CD4-positive, alpha-beta memory T cell (primary cell): ENCODE measurements at places on chromosomes 3 and 15.

DNA sequence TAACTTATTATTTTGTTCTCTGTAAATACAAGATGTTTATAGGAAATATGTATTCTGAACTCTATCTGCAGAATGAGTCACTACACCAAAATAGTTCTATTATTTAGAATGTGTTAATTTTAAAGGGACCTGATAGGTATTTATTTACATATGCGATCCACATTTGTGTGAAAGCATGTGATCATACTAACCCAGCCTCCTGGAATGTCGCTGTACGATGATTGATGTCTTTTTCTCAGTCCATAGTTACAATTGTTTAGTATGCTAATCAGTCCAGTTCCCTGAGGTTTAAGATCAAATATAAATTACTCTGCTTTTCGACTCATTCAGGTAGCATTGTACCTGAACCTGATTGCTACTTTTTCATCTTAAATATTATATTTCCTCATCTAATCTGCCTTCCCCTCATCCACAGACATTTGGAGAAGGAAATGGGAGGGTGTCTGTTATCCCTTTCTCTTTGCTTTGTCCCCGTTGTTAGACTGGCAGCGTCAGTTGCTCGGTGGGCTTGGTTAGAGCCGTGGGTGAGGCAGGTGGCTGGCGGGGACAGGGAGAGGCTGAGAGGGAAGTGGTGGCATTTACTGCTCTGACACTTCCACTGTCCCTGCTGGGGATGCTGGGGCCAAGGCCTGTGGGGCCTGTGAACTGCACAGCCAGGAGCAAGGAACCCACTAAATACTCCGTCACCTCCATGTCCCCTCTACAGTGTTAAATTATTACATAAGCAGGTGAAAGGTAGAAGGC, 27.8 kb upstream of the NR2E3 start:
- H3K4me1 ChIP-seq: no peaks in the 10 kb centered on the region
- no peaks in the 10 kb centered on the region for H3K27me3 ChIP-seq
- no peaks in the 10 kb centered on the region for H3K36me3 ChIP-seq
- no peak overlapping the region for H3K27ac ChIP-seq
- DNase-seq: no peak

DNA sequence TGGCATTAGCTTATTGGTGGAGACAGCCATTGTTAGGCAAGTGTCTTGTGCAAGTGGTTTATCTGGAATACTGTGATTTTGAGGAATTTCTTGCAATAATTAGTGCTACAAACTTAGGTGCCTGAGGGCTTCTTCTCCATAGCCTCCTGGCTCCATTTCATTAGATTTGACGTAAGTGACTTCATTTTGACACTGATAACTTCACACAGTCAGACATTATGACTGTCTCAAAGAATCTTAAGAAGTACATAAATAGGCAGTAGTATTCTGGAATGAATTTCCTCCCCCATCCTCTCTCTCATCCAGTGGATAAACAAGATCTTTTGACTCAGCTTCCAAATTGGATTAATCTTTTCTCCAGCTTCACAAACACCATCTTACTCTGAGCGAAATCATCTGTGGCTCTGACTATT, 19.0 kb downstream of the ARL14 start:
- DNase-seq: no peak
- H3K27ac ChIP-seq: no peak overlapping the region
- no peaks in the 10 kb centered on the region for H3K4me1 ChIP-seq
- no peaks in the 10 kb centered on the region for H3K36me3 ChIP-seq
- no peak overlapping the region for H3K4me3 ChIP-seq

GRCh38 chr15:90620379-90621067, 90.8 kb downstream of the CRTC3 start:
- no peaks in the 10 kb centered on the region for H3K27me3 ChIP-seq
- no peak overlapping the region for H3K27ac ChIP-seq
- H3K4me1 ChIP-seq: peaks cover 19% of the 10 kb centered on the region
- no peak overlapping the region for H3K4me3 ChIP-seq

DNA sequence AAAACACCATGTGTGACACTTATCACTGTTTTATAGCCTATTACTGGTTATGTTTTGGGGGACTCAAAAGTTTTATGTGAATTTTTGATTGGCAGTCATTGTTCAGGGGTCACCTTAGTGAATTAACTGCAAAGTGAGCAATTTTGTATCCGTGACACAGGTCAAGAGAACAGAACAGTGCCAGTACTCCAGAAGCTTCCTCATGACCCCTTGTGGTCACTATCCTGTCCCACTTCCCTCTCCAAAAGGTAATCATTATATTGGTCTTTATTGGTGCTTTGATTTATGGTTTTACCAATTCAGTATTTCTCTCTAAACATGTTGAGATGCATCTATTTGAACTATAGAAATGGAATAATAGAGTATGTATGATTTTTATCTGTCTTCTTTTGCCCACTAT, 107.1 kb downstream of the STT3B start:
- H3K27me3 ChIP-seq: no peaks in the 10 kb centered on the region
- DNase-seq: no peak
- H3K4me3 ChIP-seq: no peak overlapping the region

GRCh38 chr15:37053166-37053565, 47.2 kb downstream of the MEIS2 start:
- no peaks in the 10 kb centered on the region for H3K27me3 ChIP-seq
- no peaks in the 10 kb centered on the region for H3K36me3 ChIP-seq
- no peaks in the 10 kb centered on the region for H3K4me1 ChIP-seq

GRCh38 chr3:14716591-14716990, 41.6 kb downstream of the C3orf20 start:
- no peaks in the 10 kb centered on the region for H3K36me3 ChIP-seq
- no peaks in the 10 kb centered on the region for H3K4me1 ChIP-seq
- H3K27ac ChIP-seq: no peak overlapping the region
- H3K27me3 ChIP-seq: no peaks in the 10 kb centered on the region
- H3K4me3 ChIP-seq: no peak overlapping the region

DNA sequence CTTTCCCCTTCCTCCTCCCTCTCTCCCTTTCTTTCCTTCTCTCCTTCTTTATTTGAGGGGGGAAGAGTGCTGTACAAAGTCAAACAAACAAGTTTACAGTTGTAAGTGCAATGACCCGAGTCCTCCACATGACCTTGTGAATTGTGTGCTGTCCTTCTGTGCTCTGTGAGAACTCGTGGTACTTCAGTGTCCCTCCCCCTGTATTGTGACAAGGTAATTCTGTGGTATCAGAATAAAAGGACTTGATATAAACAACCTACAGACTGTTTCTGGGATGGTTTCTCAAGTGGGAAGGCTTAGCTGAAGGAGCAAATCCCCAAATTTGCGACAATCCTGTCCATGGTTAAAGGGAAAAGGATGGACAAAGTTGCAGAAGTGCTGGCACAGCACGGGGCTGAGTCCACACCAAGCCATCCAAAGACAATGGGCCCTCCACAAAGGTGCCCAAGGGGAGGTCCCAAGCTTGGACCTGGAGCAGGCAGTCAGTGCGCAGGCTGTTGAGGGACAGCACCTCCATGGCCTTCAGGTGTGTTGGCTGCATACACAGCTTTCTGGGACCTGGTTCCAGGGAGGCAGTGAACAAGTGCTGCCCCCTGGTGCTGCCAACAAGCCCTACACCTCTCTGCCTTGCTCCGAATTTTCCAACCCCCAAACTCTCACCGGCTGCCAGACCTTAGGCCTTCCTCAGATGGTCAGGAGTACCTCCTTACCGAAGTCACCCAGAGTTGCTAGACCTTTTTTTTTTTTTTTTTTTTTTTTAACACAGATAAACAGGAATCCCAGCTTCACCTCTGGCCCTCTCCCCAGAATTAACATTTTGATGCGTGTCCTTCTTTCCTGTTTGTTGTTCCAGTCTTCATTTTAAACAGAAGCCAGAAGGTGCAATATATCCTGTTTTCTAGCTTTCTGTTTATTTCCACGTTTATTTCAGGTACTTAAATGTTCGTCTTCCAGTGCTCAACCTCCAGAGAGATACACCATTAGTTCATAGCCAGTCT, 2.6 kb upstream of the APEH start:
- peaks cover 30% of the 10 kb centered on the region for H3K4me1 ChIP-seq
- peaks cover 9% of the 10 kb centered on the region for H3K36me3 ChIP-seq
- peak; percentile 66 for DNase-seq
- no peaks in the 10 kb centered on the region for H3K27me3 ChIP-seq

- no peak overlapping the region for H3K4me3 ChIP-seq
- DNase-seq: no peak
- H3K27ac ChIP-seq: no peak overlapping the region
- no peaks in the 10 kb centered on the region for H3K4me1 ChIP-seq
Measured at GRCh38 chr15:34665498-34666116, 82.2 kb upstream of the GOLGA8B start.

GRCh38 chr15:58355973-58356372, 75.8 kb upstream of the LIPC start:
- H3K27me3 ChIP-seq: no peaks in the 10 kb centered on the region
- H3K4me3 ChIP-seq: no peak overlapping the region
- DNase-seq: no peak
- peaks cover 18% of the 10 kb centered on the region for H3K4me1 ChIP-seq

DNA sequence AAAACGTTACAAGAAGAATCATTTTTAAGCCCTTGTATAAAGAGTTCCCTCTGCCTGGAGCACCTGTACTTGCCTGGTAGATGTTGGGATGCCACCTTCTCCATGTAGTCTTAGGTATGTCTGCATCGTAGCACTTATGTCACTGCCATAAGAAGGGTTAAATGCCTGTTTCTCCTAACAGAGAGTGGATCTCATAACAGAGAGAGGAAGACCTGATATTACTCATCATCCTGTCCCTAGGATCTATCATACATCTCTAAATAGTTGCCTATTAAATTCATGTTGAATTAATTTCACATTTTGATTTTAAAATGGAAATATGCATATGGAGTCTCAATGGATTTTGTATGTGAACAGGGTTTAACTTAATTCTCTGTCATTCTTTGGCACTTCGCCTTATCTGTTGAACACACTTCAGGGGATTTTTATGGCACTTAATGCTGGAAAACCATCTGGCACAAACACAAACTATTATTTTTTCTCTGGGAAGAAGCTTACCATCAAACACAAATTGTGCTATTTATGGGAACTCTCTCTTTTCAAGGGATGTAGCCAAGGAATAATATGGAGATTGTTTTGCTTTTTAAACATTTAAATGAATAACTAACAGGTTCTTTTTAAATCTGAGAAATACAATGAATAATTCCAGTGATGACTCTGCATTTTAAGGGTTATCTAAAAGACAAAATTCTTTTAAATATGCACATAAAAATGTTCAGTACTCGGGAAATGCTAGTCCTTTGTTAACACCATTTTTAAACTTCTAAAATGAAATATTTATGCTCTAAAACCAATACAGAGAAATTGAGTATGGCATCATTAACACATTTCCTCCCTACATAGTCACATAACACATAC, 230.7 kb downstream of the ZNF385D start:
- H3K4me1 ChIP-seq: no peaks in the 10 kb centered on the region
- H3K27ac ChIP-seq: no peak overlapping the region
- no peak for DNase-seq
- no peaks in the 10 kb centered on the region for H3K36me3 ChIP-seq
- H3K27me3 ChIP-seq: no peaks in the 10 kb centered on the region

DNA sequence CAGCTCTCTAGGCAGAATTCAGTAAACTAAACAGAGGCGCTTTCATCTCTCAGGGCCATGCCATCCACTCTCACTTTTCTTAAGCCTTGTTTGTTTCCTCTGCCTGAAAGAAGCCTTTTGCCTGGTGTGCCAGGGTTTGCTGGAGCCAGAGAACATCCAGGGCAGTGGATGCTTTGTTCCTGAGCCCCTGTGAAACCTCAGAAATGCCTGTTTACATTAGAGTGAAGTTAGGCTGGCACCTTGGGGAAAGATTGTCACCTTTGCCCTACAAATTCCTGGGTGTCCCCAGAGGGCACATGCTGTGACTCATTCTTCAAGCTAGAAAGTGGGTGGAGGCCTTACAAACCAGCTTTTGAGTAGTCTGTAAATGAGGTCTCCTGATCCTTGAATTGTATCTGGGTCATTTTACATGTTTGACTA, 10.7 kb upstream of the TRAK1 start:
- H3K36me3 ChIP-seq: no peaks in the 10 kb centered on the region
- H3K4me1 ChIP-seq: peaks cover 48% of the 10 kb centered on the region
- no peaks in the 10 kb centered on the region for H3K27me3 ChIP-seq
- H3K4me3 ChIP-seq: no peak overlapping the region
- H3K27ac ChIP-seq: peak overlapping the region; percentile 53

- no peak overlapping the region for H3K4me3 ChIP-seq
- H3K36me3 ChIP-seq: peaks cover 12% of the 10 kb centered on the region
- H3K4me1 ChIP-seq: no peaks in the 10 kb centered on the region
- no peak for DNase-seq
- H3K27me3 ChIP-seq: no peaks in the 10 kb centered on the region
Measured at GRCh38 chr15:25693321-25694238, 169.5 kb downstream of the ATP10A start.

GRCh38 chr3:185713015-185713414, 111.8 kb downstream of the IGF2BP2 start:
- H3K27me3 ChIP-seq: no peaks in the 10 kb centered on the region
- DNase-seq: no peak
- H3K36me3 ChIP-seq: no peaks in the 10 kb centered on the region

DNA sequence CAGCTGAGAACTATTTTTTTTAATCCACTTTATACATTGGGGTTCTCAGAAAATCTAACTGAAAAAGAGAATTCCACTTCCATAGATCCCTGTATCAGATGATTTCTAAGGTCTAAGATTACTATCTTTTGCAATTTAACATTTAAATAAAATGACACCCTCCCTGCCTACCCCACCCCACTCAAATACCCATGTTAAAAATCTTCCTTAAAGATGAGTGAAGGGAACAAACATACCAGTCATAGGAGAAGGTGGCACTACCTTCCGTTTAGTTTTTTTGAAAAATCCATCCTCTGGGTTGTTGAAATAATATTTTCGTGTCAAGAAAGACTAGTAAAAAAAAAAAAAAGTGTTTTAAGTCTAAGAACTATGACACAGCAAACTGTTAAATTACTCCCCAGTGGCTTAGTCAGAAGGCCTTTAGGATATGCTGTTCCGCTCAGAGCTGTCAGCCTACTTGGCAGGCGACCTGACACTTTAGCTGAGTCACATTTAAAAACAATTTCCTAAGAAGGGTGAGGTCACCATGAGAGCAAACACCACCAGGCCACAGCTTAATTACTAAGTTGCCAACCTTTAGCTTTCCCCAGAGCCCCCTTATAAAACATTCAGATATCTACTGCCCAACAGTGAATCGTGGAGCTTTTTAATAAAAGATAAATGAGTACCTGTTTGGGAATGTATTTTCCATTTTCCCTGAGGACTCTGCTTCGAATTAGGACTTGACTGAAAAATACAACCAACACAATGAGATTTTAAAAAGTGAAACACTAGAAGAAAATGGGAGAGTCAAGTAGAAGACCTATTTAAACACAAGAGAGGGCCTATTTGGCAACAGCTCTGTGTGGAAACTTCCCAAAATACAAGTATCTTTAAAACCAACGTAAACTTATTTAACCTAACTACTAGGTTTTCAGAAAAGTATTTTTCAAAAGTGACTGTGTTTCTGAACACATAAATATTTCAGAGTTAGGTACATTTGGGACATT, 9.6 kb downstream of the EMC3 start:
- no peak for DNase-seq
- no peak overlapping the region for H3K4me3 ChIP-seq
- no peaks in the 10 kb centered on the region for H3K27me3 ChIP-seq
- H3K27ac ChIP-seq: no peak overlapping the region

GRCh38 chr3:9072667-9073009, 109.4 kb upstream of the RAD18 start:
- H3K27me3 ChIP-seq: no peaks in the 10 kb centered on the region
- H3K4me3 ChIP-seq: no peak overlapping the region

- no peak overlapping the region for H3K27ac ChIP-seq
- H3K36me3 ChIP-seq: no peaks in the 10 kb centered on the region
- no peak for DNase-seq
- no peak overlapping the region for H3K4me3 ChIP-seq
- peaks cover 77% of the 10 kb centered on the region for H3K4me1 ChIP-seq
Measured at GRCh38 chr3:112471596-112472325, 27.5 kb downstream of the BTLA start.

GRCh38 chr3:135598597-135598996, 366.9 kb upstream of the PPP2R3A start:
- no peak overlapping the region for H3K4me3 ChIP-seq
- H3K27me3 ChIP-seq: no peaks in the 10 kb centered on the region
- H3K36me3 ChIP-seq: no peaks in the 10 kb centered on the region
- H3K27ac ChIP-seq: no peak overlapping the region
- H3K4me1 ChIP-seq: no peaks in the 10 kb centered on the region
- no peak for DNase-seq
